ENCODE measurements at places on chromosomes 4 and X.

DNA sequence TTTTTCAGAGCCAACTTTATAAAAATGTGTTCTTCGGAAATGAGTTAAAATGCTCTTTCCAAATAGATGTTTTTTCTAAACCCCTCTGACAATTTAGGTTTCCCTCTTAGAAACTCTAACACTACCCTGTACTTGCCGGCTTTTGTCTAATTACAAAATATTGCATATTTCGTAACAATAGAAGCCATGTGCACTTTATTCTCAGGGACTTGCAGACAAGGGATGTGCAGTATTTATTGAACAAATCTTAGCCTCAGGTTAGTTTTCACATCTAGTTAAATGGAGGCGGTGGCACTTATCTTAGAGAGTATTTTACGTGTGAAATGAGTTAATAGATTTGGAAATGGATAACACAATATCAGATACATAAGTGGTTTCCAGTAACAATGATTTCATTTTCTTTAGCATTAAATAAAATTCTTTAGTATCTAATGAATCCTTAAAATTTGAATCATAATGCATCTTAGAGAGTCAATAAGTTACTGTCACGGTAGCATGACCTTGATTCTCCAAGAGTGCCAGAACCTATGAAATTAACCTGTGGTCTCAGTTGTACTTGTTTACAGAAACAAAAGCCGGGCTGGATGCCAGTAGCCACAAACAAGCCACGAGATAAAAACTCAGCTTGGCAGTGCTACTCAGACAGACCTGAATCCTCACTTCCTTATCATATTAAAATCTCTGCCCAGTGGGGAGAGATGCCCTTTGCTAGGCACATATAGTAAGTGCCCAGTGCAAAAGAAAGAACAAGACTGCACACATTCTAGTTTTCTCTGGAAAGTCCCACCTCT, 772 bp upstream of the PABPC4L start:
- DNase-seq, result no peak

DNA sequence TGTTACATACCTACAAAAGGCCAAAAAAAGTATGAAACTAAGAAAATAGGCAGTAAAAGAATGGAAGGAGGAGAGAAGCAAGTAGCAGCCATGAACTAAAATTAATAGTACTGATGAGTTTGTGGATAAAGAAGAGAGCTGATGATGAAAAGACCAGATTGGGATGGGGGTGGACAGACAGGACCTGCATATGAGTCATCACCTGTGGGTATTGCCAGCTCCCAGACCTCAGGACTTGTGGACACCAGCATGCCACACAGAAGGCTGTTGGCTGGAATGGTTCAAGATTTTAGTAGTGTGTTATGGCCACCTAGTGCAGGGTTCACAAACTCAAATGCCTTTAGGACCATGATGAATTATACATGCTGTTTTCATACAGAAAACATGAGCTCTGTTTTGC, 58.9 kb downstream of the ARX start:
- peak; percentile 12 for DNase-seq

- no peak for DNase-seq
Measured at GRCh38 chrX:25869761-25870160, 268.4 kb upstream of the MAGEB18 start.

DNA sequence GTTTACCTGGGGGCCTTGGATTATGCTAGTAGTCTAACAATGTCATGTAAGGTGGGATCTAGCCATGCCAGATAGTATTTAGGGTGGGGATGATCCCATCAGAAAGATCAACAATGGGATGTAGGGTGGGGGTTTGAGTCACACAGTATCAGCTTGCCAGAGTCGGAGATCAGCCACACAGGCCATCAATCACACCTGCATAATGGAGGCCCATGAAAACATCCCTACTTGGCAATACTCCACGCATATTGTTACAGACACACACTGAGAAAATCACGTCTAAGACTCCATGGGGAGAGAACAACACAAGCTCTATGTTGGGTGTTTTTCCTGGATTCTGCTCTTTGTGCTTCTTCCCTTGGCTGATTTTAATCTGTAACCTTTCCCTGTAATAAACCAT, 49.5 kb upstream of the SLC25A4 start:
- DNase-seq, result no peak

GRCh38 chr4:131441004-131441688, 1707.9 kb upstream of the PCDH10 start:
- no peak for DNase-seq

DNA sequence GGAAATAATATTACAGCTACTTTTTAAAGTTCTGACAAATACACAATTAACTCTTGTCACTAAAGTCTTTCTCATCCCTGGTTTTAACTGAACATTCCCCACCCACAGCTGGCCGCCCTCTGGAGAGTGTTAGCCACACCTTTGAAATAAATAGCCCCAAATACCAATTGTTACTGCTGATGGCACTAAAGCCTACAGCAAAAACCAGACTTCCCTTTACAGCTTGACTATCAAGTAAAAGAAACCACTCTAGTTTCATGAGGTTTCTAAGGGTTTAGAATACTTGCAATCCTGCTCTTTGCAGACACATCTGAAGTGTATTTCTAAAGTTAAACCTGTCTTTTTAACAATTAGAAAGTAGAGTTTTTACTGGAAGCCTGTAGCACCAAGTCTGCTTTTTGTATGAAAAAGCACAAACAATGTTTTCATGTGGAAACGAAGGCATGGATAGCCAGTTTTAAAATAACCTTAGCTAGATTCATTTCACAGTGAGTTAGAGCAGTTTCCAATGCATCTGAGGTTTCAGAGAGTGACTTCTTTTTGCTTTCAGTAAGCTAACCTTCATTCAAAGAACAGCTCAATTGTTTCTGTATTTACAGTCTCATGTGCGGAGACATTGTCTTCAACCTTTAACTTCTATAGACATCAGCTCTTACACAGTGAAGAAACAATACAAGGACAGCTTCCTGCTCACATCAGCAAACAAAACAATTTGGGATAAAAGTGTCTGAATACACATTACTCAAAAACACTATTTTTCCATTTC, 164.8 kb upstream of the VEGFC start:
- DNase-seq, result no peak

GRCh38 chrX:49760290-49760890, 64.6 kb upstream of the PAGE1 start:
- no peak for DNase-seq

DNA sequence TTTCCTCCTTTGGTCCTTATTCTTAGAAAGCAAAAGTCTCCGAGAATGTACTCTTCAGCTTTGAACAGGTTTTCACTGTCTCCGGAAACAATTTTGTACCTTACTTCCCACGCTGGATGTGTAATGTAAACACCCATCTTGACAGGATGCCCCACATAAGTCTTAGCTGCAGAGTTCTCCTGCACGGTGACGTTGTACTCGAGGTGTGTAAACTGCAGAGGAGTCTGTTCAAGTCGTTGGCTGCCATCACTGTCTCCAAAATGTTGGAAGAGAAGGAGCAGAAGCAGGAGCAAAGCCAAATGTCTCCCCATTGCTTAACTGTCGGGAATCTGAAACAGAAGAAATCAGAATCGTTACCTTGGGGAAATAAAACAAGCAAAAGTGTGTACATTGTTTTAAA, 14.1 kb downstream of the FAT1 start:
- DNase-seq, result no peak

DNA sequence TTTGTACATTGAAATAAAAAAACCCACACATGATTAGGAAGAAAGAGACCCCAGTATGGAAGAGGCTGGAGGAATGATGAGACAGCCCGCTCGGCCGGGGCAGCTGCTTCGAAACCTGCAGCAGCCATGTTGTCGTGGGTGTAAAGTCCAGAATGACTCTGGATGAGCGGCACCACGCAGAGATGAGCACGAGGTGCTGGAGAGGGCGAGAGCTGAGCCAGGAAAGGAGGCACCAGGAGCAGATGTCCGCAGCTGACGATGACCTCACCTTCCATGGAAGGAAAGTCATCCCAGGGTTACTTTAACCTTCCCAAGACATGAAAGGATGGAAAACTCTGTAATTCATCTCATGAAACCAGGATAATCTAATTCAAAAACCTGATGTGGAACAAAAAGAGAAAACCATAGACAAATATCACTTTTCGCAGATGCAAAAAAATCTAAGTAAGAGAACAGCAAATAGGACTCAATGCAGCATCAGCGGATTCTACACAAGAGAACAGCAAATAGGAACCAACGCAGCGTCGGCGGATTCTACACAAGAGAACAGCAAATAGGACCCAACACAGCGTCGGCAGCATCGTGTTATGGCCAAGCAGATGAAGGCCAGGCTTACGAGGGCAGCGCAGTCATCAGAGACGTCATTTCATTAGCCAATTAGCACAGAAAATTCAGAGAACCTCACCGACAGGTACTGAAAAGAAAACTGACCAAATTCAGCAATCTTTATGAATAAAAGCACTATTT, 25.9 kb upstream of the SPON2 start:
- DNase-seq, result no peak

DNA sequence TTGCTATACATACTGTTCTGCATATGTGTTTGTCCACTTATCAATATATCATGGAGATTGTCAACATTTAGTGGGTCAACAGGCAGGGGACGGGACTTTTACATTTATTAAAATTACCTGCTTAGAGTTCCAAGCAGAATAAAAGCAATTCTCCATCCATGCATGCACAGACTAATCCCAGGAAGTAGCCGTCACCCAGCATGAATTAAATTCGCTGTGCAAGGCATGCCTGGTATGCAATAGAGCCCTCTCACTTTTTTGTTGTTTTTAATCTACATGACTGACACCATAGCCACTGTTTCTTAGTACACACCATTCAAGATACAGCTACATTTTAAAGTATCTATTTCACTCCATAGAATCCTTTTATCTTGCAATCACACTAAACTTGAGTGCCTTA, 108.9 kb downstream of the USP46 start:
- no peak for DNase-seq

- no peak for DNase-seq
Measured at GRCh38 chr4:88621763-88622327, 29.6 kb downstream of the HERC3 start.

GRCh38 chr4:55635741-55636655, at the start of gene NMU:
NMU (minus strand) TSS chr4:55636298; CDS start chr4:55636192, 106 bp downstream.
- peak; percentile 19 for DNase-seq

- DNase-seq, result no peak
Measured at GRCh38 chr4:160956875-160957274, 1206.9 kb downstream of the FSTL5 start.

DNA sequence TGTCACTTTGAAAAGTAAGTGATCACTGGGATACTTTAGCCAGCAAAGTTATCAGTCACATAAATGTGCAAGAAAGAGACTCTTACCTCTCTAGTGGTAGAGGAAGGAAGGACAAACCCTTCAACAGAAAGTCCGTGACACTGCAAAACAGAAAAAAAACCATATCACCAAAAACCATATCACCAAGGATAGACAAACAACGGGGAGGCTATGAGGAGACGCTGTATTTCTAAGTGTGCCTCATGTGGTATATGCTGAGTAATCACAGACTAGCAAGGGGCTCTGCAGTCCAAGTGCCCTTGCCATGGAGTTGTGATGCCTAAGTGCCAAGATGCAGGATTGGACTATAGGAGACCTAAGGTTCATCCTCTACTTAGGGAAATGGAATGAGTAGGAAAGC, 11.5 kb upstream of the HDAC8 start:
- DNase-seq, result no peak

- DNase-seq, result no peak
Measured at GRCh38 chr4:38620065-38620464, 43.9 kb upstream of the KLF3 start.

GRCh38 chr4:142500966-142501365, 345.1 kb downstream of the INPP4B start:
- no peak for DNase-seq

- no peak for DNase-seq
Measured at GRCh38 chrX:116413273-116413672, 23.1 kb upstream of the SLC6A14 start.

- no peak for DNase-seq
Measured at GRCh38 chr4:7355795-7356194, 78.9 kb downstream of the PSAPL1 start.

DNA sequence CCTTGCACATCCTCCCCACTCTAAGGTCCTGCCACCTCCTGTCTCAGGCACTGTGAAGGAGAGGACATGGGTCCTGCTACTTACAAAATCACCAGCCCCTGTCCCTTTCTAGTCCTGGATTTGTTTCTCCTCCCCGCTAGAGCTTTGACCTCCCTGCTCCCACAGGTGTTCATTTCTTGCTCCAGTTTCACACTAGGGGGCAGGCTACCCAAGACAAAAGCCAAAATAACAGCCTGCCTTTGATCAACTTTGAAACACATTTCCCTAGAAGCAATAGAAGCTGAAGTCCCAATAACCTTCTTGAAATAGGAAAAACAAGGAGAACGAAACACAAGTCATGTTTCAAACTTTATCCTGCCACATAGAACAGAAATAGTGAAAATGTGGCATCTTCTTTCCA, 164.4 kb downstream of the QDPR start:
- peak; percentile 3 for DNase-seq

DNA sequence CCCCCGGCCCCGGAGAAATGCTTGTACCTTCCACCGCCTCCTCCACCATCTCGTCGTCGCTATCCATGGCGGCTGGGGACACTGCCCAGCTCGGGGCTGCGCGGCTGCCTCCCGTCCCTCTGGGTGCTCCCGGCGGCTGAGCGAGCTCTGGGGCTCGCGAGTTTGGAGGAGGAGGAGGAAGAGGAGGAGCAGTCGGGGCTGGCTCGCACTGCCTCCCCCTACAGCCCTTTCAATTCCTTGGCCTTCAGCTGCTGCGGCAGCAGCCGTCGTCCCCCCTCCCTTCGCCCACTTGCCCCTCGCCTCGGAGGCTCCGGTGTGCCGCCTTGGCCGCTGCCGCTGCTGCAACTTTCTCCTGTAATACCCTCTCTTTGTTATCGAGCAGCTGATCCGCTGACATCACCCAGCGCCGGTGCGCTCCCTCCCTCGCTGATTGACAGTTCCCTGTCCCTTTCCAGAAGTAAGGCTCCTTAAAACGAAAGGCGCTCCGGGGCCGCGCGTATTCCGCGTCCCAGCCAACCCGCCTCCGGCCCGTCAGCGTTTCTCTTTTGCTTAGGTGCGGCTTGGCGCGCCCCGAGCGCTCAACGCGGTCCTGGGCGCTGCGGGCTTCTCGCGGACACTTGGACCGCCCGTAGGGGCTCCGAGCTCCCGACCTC, at the start of gene SETD7:
TSS of gene SETD7 (minus strand) at position 149 of the 653 bp plus-strand sequence. CDS start at position 67, 82 bp downstream.
- peak; percentile 38 for DNase-seq

DNA sequence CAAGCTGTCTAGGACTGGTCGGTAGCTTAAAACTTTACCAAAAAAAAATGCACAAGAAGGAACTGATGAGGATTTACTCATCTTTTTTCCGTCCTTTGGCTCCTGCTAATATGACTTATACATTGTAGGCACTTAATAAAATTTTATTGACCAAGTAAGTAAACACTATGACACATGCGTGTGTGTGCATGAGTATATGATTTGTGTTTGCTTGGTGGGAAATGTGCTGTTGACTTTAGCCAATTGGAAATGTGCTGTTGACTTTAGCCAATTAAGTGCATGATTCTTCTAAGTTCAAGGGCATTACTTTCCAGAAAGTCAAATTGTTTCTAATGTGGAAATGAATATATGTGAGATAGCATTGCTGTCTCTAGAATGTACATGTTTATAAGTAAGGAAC, 78.3 kb downstream of the FIP1L1 start:
- DNase-seq, result no peak

- no peak for DNase-seq
Measured at GRCh38 chrX:39935411-39936064, 162.2 kb downstream of the BCOR start.

GRCh38 chr4:173538148-173538908, 8.3 kb upstream of the HAND2 start:
- no peak for DNase-seq
